ENCODE measurements at places on chromosomes 6 and 20.

DNA sequence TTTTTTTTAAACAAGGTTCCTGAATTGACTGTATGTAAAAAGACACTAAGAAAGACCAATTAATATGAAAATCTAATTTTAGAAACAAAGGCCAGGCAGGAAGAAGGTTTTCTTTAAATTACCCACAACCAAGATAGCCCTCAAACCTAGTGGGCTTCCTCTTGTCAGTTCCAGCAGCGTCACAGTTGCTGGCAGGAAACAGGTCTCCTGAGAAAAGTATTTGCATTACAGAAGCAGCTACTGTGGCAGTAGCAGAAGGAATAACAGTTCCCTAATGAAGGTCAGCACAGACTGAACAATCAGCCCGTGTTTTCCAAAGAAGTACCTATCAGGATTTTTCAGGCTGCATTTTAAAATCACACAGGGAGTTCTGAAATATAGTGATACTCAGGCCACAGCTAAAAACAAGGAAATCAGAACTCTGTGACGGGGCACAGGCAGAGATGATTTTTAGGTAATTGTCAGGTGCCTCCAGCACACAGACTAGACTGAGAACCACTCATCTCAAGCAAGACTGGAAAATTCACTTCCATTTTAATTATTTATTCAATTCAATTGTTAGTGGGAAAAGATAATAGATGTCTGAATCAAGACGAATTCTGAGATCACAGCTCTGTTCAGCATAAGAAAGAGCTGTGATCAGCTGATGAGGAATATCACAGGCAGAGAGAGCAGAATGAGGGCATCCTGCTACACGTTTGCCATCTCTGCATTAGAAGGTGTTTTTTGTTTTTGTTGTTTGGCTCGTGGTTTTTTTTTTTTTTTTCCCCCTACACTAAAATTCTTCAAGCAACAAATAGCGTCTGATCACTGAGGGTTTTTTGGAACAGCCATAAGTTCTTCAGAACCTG, 230.5 kb upstream of the KHDRBS2 start:
- no peak for DNase-seq

GRCh38 chr20:34143951-34144350, 31.9 kb upstream of the EIF2S2 start:
- no peak for DNase-seq

DNA sequence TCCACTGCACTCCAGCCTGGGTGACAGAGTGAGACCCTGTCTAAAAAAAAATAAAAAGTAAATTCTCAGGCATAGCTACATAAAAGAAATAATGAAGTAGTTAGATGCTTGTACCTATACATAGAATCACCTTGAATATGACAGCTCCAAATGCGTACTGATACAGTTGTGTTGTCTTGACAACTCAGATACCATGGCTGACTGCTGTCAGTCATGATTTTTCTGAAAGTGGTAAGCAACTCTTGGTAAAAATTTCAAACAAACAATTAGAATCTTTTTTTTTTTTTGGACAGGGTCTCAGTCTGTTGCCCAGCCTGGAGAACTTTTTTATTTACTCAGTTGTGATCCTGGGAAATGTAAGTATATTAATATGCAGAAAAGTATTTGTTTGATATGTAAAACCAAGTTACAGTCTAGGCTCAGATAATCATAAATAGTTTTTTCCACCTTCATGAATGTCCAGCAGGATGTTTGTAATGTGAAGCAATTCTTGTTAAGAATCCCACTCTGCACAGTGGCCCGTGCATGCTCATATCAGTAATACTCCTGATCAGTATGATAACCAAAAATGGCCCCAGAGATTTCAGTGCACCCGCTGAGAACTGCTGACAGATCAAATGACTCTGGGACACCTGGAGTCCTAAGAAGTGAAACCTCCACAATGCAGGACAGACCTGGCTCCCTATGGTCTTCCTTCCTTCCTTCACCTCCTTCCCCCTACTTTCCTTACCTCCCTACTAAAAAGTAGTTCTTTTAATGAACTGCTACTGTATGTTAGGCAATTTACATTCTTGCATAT, 14.0 kb upstream of the MAPK13 start:
- DNase-seq = no peak

GRCh38 chr6:64539917-64540316, 904.3 kb downstream of the PHF3 start:
- no peak for DNase-seq

DNA sequence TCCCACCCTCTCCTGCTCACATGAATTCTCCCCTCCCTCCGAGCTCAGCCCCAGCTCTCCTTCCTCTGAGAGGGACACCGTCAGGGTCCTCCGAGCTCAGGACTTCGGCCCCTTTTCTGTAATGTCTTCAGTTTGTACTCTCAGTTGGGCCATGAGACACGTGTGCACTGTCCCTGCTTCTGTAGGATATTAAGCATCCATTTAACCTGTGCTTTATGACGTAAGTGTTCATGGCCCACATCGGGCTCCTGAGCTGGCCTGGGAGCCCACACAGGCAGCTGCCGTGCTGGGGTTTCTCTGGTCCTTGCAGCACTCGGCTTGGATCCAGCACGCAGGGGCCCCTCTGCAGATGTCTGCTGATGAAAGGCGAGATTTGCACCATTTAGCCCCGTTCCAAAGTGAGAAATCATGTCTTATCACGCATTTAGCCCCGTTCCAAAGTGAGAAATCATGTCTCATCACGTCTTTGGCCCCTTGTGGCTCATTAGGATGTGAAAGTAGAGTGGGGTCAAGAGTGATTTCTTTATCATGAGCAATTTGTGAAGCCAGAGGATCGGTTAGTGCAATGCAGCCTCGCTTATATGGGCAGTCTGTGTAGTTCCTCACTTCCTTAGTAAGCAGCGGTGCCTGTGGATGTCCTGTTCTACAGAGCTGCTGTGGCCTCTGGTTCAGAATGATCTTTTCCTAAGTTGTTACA, 25.3 kb downstream of the DUSP22 start:
- no peak for DNase-seq

GRCh38 chr20:50238081-50238800, 47.6 kb downstream of the CEBPB start:
- DNase-seq = no peak

DNA sequence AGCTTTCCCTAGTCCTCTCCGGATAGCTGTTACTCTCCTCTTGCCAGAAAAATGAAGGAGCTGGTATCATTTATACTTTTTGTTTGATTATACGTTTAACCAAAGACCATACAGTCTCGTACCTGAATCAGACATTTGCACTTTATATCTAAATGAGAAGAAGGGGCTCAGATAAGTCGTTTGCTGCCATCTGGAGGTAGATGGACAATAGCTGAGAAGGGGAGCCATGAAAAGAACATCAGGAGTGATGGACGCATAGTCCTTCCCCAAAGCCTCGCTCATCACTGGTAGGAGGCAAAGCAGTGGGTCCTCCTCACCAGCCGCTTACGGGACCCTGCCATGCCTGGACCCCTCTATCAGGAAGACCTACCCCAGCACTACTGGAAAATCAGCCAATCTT, 45.4 kb downstream of the RPF2 start:
- peak; percentile 3 for DNase-seq
